ENCODE measurements at places on chromosomes 16 and 17.

DNA sequence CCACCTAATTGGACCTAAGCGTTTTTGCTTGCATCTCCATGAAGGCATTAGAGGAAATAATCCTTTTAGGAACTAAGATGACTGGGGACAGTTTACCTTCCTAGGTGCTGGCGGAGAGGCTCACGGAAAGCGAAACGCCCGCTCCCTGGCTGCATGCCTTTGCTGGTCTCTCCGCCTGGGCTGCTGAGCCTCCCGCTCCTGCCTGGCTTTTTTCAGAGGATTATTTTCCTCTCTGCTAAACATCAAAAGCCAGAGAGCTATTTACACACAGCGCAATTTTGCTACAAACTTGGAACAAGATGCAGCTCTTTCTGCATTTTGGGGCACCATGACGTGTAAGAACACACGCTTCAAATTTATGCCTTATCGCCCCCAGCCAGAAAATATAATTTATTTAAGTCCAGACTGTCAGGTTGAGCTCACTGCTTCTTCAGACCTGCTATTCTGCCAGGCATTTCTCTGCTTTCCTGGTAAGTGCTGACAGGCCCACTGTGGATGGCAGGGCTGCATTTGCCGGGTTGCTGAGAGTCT, 124.4 kb downstream of the SPACA3 start:
- no peak for DNase-seq

- DNase-seq: no peak
Measured at GRCh38 chr17:57091186-57091618, 6.2 kb downstream of the AKAP1 start.

DNA sequence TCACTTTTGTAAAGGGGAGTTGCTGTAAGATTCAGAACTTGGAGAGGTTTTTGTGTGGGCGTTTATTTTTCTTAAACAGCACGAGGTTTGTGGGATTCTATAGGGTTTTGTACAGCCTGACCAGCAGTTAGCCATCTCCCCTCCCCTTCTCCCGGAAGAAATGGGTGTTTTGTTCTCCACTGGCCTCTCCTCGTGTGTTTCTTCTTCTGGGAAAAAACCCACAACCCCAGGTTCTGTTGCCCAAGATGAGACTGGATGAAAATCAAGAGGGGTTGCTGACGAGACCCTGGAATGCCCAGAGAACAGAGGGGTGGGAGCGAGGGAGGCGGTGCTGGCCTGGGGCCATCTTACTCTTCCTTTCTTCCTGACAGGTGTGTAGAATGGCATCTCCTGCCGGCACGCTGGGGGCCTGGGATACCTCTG, 186.1 kb downstream of the MSI2 start:
- peak; percentile 28 for DNase-seq

DNA sequence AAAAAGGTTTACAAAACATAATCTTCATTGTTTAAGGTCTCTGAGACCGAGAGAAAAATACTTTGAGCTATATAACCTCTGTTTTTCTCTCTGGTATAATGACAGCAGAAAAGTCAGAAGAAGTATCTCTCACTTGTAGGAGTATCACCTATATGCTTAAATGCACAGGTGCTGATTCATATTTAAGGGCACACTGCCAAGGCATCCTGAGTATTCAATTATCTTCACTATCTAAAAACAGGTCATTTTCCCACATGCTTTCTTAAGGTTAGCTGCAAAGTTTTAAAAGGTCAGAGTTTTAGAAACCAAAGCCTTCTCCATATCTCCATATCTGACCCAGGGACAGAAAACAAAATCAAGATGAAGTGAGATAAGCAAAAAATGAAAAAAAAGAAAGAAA, 99.3 kb upstream of the C17orf78 start:
- DNase-seq: no peak

DNA sequence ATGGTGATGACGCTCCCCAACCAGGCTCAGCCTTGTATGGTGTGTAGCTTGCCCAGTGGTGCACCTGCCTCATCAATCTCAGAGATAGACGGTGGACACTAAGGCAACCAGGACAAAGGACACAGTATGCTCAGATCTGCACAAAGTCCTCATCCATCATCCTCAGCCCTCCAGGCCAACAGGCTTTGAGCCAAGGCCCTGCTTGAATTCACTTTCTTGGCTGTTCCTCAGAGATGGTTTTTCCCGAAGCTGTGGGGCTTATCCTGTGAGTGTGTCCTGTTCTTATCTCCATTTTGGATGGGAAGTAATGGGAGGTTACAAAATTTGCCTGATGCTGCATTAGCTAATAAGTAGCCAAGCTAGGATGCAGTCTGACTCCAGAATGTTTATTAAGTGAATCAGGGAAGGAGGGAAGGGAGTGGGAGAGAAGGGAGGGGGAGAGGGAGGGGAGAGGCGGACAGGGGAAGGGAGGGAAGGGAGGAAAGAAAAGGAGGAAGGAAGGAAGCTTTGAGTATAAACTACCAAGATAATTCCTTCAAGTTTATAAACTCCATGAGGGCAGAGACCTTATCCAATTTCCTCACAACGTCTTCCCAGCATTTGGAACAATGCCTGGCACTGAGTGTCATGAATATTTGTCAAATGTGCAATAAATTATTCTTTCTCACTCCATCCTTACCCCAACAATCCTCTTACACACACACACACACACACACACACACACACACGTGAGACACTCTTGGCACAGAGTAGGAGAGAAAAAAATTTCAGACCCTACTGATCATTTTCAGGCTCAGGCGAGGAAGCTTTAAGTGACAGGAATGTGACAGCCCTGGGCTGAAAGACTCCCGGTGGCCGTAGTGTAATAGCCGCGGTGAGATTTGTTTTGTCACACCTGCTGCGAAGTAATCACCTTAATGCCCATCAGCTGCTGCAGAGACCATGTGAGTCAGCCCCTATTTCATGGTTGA, 84.3 kb downstream of the BMERB1 start:
- no peak for DNase-seq

GRCh38 chr16:25177831-25178688, 38.7 kb upstream of the AQP8 start:
- no peak for DNase-seq

DNA sequence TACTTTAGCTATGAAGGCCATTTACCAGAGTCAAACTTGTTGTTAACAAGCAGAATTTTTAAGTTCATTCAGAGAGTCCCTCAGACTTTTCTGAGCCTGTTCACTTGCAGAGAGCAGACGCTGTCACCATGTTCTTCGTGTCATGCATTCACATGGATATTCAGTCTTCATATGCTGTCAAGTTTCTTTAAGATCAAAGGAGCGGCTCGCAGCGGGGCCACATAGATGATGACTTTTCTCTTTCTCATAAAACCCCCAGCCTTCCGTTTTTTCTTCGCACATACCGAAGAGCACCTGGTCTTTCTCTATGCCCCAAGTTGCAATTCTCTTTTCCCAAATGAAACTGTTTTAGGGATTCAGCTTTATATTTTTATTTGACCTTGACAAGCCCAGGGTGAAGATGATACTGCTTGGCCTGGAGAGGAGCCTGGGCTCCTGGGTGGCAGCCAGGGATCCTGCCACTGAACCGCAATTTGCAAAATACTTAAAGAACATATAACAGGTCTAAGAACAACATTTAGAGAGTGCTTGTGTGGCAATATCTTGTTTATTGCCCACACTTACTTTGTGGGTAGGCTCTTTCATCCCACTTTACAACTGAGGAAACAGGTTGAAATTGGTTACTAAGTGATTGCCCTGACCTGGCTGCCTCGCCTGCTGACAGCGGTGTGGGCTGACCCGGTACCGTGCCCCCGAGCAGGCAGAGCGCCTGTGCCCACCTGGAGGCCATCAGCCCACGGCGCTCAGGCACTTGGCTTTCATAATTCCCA, 22.9 kb downstream of the SEC14L1 start:
- no peak for DNase-seq

DNA sequence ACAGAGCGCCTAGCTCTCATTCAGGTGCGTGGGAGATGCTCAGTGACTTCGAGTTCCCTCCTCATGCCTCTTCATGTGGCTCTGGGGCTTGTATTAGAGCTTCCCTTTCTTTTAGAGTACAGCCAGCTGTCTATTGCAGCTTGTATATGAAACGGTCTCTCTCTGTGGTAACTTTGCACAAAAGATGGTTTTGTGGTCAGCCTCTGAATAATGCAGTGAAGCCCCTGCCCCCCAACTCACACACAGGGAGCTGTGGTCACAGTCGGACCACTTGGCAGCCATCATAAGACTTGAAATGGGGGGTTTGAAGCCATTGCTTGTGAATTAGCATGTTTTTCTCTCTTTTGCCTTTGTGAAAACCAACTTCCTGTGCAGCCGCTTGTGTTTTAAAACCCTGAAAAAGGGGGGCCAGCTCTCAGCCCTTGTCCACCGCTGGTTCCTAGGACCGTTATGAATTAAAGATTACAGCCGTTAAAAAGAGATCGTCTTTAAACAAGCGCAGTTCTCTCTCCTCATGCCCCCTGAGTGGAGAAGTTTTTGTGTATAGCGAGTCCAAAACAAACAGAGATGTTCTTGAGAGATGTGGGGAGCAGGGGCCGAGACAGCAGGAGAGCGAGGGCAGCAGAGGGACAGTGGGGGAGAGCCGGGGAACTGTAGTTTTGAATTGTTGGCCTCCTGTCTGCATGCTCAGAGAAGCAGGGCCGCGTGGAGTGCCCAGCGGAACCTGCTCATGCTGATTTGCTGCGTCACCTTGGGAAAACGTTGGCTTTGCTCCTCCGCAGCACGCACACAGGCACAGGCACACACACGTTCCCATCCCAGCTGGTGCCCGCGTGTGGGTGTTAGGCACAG, 199.0 kb downstream of the MSI2 start:
- no peak for DNase-seq

DNA sequence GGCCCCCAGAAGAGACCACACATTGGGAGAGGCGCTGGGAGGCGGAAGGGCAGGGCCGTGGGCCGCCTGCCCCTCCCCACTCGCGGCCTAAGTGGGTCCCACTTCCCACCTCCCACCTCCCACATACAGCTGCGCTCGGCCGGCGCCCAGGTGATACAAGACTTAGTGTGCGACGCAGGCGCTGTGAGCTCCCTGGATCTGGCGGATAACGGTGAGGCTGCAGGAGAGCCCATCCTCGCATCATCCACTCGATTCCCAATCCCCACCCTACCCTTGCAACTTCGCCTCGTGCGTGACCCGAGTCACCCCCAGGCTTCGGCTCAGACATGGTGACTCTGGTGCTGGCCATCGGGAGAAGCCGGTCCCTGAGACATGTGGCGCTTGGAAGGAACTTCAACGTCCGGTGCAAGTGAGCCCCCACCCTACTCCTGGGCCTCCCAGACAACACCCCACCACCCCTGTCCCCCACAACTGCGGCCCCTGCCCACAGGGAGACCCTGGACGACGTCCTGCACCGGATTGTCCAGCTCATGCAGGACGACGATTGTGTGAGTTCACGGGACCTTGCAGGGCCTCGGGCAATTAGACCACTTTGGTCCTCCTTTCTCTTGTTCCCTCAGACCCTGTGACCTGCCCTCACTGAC, 3.9 kb downstream of the CARMIL2 start:
- no peak for DNase-seq

- DNase-seq: no peak
Measured at GRCh38 chr17:1709971-1710806, at the start of gene TLCD2. TLCD2 (minus strand) TSS chr17:1710377; CDS start chr17:1710242, 135 bp downstream.

DNA sequence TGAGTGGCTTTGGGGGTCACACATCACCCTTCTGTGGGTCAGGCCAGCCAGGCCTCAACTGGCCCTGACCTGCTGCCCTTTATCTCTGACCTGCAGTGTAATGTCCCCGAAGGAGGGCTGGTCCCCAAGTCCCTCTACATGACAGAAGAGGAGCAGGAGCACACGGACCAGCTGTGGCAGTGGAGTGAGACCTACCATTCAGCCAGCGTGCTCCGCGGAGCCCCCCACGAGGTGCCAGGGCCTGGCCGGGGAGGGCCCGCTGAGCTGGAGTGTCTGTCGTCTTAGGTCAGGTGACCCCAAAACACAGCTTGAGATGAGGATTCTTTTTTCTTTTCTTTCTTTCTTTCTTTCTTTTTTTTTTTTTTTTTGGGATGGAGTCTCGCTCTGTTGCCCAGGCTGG, 26.5 kb downstream of the NAGPA start:
- no peak for DNase-seq

GRCh38 chr17:19010729-19011505, 6.4 kb upstream of the FAM83G start:
- DNase-seq: no peak

DNA sequence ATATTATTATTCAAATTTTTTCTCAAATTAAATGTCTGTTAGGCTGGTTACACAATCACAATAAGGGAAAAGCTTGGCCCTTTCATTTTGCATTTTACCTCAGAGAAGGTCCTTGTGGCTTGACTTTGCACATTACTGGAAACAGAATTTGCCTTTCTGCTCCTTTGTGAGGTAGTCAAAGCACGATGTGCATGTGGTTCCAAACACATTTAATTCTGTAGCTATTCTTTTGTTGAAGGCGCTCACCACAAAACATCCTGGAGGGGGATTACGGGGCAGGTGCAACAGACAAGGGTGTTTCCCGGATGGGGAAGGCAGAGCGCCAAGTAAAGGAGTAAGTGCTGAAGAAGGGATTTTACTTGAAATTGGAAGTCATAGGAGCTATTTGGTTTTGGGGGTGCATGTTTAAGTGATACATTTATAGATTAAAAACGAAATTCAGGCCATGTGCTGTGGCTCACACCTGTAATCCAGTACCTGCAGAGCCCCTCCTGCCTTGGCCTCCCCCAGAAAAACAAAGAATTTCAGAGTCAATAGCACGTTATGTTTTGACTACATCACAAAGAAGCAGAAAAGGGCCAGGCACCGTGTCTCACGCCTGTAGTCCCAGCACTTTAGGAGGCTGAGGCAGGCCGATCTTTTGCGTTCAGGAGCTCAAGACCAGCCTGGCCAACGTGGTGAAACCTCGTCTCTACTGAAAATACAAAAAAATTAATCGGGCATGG, 31.2 kb upstream of the TENT4B start:
- peak; percentile 60 for DNase-seq

GRCh38 chr17:8312726-8313600, 2.9 kb downstream of the ARHGEF15 start:
- DNase-seq: no peak

Data from NCI-H1105 (cell line).